Neural crest cell (in vitro differentiated cells): ENCODE measurements at places on chromosomes 2 and 18.

DNA sequence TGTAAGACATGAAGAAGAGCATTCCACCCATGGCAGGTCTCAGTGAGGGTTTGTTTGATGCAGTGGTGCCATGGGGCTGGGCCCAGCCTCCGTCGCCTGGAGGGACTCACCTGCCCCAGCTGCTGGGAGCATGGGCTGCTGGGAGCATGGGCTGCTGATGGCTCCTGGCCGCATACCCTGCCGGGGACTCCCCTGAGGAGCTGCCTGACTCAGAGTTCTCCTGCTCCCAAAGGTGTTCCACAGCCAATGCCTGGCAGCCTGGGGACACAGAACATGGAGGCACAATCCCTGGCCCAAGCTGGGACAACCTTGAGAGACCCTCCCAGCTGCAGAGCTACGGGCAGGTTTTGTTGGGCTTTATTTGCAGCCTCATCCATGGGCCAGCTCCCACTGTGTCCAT, 108.4 kb downstream of the COPS8 start:
- no peak for DNase-seq

DNA sequence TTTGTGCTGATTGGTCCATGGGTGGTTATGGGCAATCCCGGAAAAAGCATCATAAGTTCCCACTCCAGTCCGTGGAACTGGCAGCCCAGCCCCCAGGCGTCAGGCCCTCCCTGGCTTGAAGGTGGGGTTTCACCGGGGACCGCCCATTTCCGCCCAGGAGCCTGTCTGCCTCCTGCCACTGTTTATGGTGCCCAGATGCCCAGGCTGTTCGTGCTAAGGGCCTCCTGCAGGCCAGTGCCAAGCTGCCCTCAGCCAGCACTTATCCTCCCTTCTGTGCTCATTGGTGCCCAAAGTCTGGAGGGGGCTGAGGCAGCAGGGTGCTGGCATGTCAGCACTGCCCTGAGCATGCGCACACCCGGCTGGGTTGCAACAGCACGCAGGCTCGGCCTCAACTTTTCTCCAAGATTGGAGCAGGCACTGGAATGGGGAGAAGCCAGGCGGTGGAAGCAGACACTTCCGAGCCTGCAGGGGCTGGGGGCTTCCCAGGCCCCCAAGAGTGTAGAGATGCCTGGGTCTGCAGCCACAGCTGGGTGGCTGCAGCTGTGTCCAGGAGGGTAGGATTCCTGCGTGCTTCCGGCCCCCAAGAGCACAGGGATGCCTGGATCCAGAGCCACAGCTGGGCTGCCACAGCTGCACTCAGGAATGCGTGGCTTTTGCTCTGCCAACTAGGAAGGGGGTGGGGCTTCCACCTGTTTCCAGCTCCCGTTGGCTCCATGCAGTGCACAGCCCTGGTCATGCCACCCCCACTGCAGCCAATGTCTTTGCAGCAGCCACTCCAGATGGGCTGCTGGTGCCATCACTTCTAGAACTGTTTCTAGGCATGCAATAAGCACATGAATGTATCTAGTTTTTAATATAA, 74.0 kb downstream of the AGPS start:
- no peak for DNase-seq

- DNase-seq, result no peak
Observed at GRCh38 chr2:210991107-210991506, 434.7 kb downstream of the CPS1 start.

DNA sequence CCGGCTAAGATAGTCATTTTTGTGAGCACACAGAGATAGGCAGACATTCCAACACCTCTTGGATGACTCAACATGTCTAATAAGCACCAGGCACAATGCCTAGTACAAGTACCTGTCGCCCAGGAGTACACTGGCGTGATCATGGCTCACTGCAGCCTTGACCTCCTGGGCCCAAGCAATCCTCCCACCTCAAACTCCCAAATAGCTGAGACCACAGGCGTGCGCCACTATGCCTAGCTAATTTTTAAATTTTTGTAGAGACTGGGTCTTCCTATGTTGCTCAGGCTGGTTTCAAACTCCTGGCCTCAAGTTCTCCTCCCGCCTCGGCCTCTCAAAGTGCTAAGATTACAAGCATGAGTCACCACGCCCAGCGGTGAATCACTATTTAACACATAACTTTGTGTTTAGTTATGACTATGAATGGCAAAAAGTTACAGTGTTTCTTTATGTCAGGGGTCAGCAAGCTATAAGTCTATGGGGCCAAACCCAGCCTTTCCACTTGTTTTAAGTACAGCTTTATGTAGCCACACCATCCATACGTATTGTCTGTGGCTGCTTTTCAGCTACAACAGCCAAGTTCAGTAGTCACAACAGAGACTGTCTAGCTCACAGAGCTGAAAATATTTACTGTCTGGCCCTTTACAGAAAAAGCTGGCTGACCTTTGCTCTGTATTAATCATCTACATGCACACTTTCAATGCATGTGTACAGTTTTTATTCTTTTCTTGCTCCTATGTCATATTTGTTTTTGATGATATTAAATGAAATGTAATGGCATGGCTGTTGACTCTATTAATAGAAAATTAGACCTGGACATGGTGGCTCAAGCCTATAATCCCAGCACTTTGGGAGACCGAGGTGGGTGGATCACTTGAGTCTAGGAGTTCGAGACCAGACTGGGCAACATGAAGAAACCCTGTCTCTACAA, 18.7 kb downstream of the ORC2 start:
- no peak for DNase-seq

GRCh38 chr2:209431701-209432100, 7.9 kb downstream of the MAP2 start:
- DNase-seq, result no peak

- no peak for DNase-seq
Observed at GRCh38 chr2:216554755-216555154, 56.1 kb downstream of the RPL37A start.

- no peak for DNase-seq
Observed at GRCh38 chr2:96916646-96917543, 47.0 kb upstream of the SEMA4C start.

DNA sequence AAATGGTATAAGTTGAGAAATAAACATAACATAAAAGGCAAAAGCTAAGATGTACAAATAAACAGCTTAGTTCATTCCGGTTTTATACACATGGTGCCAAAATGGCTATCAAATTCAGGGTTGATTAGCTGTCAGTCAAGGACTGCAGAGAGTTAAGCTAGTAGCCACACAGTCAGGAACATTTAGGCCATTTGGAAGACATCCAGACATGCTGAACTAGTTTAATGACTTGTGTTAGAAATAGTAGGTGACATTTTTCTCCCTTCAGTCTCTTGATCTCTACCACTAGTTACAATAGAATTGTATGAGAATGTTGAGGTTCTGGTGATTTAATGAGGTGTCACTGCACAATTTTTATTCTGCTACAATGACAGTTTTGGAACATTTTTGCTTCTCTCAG, 394.4 kb upstream of the SPHKAP start:
- no peak for DNase-seq

GRCh38 chr2:172962824-172963223, 112.8 kb upstream of the MAP3K20 start:
- no peak for DNase-seq

GRCh38 chr18:35688757-35689156, 107.2 kb downstream of the GALNT1 start:
- DNase-seq, result no peak

DNA sequence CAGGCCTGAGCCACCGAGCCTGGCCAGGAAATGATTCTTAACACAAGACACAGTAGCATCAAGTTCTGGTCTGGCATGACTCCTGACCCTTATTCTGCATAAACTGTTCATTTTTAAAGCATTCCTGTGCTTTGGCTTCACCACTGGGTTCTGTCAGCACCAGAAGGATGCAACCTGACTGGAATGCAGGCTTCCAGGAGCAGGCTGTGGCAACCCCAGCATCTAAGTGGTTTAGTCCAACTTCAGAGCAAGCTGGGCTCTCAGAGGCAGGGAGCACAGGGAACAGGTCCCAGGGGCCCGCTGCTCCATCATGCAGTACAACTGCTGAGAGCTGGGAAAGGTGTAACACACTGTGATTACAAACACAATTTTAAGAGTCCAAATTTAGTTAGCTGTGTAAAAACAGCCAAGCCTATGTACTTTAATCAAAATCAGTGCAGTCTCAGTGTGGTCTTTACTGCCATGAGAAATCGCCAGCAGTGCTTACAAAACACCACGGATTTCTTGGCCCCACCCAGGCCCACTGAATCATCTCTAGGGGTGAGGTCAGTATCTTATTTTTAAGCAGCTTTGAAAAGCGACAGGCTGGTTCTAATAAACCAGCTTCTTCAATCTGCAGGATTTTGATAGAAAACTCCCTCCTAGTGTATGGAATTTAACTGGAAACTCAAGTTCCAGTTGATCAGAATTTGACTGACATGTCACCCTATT, 44.4 kb upstream of the TMEM182 start:
- DNase-seq, result no peak

- DNase-seq, result no peak
Observed at GRCh38 chr2:230957756-230958391, 32.8 kb upstream of the GPR55 start.

GRCh38 chr2:136075476-136075875, 42.5 kb downstream of the CXCR4 start:
- DNase-seq, result no peak

GRCh38 chr2:3209258-3209657, 168.4 kb downstream of the EIPR1 start:
- no peak for DNase-seq

- DNase-seq, result no peak
Observed at GRCh38 chr2:860259-860855, 90.3 kb upstream of the SNTG2 start.

GRCh38 chr2:200247494-200247893, 59.0 kb upstream of the SPATS2L start:
- no peak for DNase-seq

GRCh38 chr2:84925336-84925723, 19.9 kb downstream of the TMSB10 start:
- DNase-seq, result no peak

DNA sequence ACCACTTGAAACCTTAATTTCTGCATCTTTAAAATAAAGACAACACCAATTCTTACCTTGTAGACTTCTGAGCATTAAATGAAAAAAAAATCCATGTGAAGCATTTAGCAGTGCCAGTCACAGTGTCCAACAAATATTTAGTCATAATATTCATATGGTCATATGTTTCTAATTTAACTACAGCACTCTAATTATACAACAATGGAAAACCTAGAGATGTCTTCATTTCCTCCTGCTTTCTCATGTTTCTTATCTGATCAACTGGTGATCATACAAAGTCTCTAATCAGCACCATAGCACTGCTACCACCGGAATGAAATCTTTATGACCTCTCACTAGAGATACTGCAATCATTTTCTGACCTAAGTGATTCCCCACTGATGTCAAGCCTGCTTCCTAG, 10.2 kb upstream of the SCN3A start:
- no peak for DNase-seq

- no peak for DNase-seq
Observed at GRCh38 chr2:106523976-106524665, 37.0 kb downstream of the CD8B2 start.

GRCh38 chr2:167249197-167249596, 360.9 kb downstream of the XIRP2 start:
- no peak for DNase-seq

DNA sequence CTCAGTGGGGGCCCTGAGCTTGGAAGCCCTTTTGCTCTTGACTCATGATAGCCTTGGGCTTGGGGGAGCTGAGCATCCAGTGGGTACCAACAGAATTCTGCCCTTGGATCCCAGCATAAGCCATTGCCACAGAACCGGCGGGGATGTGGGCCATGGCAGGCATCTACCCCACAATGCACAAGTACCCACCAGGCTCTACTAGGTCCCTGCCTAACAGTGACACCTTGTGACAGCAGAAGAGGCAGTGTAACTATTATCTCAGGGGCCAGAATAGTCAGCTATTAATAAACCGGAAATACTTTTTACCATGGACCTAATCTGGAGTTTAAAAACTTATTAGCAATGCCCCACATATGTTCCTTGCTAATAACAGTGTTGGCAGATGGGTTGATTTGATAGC, 397.2 kb downstream of the TMEM182 start:
- DNase-seq, result no peak

DNA sequence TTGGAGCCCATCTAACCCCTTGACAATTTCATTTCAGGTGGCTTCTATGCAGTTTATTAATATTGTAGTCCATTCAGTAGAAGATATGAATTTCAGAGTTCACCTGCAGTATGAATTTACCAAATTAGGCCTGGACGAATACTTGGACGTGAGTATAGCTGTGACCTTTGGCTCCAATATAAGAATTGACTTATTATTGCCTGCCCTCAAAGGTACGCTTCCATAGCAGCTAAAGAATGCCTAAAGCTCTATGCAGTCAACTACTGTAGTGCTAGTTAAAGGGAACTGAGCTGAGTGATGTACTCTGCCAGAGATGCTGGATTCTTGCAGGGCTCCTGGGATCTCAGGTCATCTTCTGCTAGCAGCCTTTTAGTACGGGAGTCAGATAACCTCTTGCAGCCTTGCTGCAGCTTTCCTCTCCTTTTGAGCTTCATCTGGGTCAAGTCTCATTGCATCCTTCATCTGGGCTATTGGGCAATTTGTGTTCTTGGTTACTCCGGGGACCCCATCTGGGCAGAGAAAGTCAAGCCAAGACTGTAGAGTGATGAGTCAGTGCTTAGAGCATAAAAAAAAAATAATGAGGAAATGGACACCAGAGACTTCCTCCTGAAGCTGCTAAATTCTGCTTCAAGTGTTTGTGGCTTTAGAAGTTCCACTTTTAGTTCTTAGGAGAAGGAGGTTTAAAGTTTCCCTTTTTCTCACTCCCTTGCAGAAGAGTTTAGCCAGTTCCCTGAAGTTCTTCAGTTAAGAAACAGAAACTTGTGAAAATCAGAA, 105.6 kb downstream of the PRPF40A start:
- no peak for DNase-seq

- DNase-seq, result no peak
Observed at GRCh38 chr2:73776381-73776780, 3.5 kb downstream of the DUSP11 start.

DNA sequence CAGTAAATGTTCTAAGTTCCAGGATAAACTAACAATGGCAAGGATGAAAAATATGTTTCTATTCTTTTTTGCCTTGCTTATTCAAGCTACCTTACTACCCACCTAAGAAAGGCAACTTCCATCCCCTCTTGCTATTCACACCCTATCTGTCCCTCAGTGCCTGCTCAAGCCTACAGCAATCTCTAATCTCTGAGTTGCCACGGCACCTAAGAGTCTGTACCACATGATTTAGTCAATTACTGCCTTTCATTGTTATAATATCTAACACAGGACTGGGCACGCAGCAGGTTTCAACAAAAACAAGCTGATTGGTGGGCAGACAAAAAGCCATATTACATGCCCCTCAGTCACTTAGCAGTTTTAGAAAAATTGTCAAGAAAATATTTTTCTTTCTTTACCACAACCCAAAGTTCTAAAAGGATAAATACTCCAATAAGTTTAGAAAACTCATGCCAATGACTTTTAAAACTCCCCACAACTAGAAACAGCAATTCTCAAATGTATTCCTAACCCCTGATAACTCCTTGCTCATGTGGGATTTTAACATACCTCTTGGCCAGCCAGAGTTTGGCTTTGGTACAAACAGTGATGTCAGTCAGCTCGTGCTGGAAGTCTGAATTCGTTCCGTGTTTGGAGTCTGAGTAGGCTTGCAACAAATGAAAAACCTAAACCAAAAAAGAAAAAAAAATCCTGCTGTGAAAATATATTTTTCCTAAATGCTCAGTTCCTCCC, 117.3 kb upstream of the ZFP36L2 start:
- no peak for DNase-seq

GRCh38 chr2:133959066-133959465, 294.8 kb upstream of the MGAT5 start:
- no peak for DNase-seq

GRCh38 chr18:51614033-51614432, 416.6 kb upstream of the MEX3C start:
- DNase-seq, result no peak
